Activated naive CD8-positive, alpha-beta T cell treated with anti-CD3 and anti-CD28 coated beads, Interleukin-2, amount 50 U/mL, for 16 hours (primary cell): ENCODE measurements at places on chromosomes 6 and 20.
A peak's percentile ranks its signal among the peaks of the same experiment; 100 is the strongest.

GRCh38 chr20:8287340-8287739, 155.3 kb downstream of the PLCB1 start:
- no peak for DNase-seq

GRCh38 chr6:52877786-52878185, 31.7 kb downstream of the GSTA3 start:
- DNase-seq: no peak

GRCh38 chr6:16374461-16375200, 136.2 kb downstream of the GMPR start:
- no peak for DNase-seq

GRCh38 chr20:35768731-35769664, 2.8 kb upstream of the PHF20 start:
- no peak for DNase-seq

DNA sequence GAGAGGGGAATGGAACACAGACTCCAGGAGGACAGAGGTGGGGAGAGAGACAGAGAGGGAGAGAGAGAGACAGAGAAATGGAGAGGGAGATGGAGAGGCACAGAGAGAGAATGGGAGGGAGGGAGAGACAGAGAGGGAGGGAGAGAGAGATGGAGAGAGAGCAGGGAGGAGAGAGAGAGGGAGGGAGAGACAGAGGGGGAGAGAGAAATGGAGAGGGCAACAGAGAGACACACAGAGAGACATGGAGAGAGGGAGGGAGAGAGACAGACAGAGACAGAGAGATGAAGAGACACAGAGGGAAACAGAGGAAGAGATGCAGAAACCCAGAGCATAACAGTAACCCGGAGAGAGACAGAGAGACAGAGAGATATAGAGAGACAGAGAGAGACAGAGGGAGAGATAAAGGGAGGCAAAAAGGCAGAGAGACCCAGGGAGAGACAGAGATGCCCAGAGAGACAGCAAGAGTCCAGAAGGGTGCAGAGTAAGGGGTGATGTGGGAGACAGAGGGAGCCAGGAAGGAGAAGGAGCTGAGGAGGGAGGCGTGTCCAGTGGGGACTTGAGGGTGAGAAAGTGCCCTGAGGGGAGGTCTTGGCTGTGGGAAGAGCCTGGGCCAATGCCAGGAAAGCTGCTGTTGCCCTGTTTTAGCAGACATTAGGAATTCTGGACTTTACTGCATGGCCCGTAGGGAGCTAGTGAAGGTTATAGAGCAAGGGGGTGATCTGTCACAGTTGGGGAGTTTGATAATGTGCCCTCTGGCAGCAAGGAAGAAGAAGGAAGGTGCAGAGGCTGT, 78.3 kb downstream of the SRC start:
- DNase-seq: no peak

- DNase-seq: no peak
Measured at GRCh38 chr20:47500554-47500953, 1.1 kb upstream of the NCOA3 start.

DNA sequence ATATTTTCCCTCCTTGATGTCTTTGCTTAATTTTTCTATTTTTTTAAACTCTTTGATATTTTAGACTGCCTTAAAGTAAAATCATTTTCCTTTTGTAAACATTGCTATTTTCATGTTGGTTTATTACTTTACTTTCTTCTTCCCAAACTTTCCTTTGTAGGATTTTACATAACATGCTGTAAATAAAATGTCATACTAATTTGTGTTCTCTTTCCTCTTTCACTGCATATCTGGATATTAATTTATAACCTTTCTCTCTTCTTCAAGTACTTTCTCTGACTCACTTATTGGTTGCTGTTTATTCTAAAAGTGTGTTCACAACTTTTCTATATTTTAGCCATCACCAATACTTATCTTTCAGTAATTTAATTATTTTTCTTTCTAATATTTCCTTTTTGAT, 9.3 kb upstream of the POM121L2 start:
- DNase-seq: no peak

- DNase-seq: no peak
Measured at GRCh38 chr20:23412026-23412425, 9.3 kb downstream of the NAPB start.

GRCh38 chr6:142378138-142378875, 76.5 kb downstream of the ADGRG6 start:
- DNase-seq: no peak

- DNase-seq: no peak
Measured at GRCh38 chr6:56868687-56869086, 86.2 kb upstream of the BEND6 start.

- DNase-seq: no peak
Measured at GRCh38 chr6:31122791-31123706, 2.8 kb upstream of the CDSN start.

GRCh38 chr20:41169162-41169690, 31.9 kb downstream of the PLCG1 start:
- no peak for DNase-seq

- DNase-seq: peak; percentile 65
Measured at GRCh38 chr20:21505161-21505809, 8.6 kb downstream of the NKX2-2 start.

GRCh38 chr20:37590938-37591490, 63.3 kb upstream of the BLCAP start:
- DNase-seq: no peak

- DNase-seq: no peak
Measured at GRCh38 chr6:134657751-134658527, 292.0 kb downstream of the ALDH8A1 start.

- DNase-seq: no peak
Measured at GRCh38 chr6:124237911-124238310, 434.2 kb downstream of the NKAIN2 start.

DNA sequence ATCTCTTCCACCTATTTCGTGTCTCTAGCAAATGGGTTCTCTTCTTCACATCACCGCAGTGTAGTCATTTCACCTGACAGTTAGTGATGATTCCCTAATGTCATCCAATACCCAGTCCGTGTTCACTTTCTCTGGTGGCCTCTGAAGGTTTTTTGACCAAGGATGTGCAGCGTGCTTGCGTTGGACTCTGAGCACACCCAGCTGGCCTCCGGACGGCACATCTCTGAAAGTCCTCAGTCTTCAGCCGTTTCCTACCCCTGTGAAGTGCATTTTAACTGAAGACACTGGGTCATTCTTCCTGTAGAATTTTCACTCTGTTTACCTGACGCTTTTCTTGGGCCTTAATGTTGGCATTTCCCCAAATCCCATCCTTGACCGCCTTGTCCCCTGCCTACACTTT, 98.7 kb downstream of the ERMARD start:
- no peak for DNase-seq

GRCh38 chr6:133393891-133394290, 152.7 kb downstream of the EYA4 start:
- DNase-seq: no peak

- no peak for DNase-seq
Measured at GRCh38 chr6:33696548-33697518, 14.7 kb downstream of the UQCC2 start.

- no peak for DNase-seq
Measured at GRCh38 chr6:25279748-25280343, 672 bp downstream of the CARMIL1 start.

DNA sequence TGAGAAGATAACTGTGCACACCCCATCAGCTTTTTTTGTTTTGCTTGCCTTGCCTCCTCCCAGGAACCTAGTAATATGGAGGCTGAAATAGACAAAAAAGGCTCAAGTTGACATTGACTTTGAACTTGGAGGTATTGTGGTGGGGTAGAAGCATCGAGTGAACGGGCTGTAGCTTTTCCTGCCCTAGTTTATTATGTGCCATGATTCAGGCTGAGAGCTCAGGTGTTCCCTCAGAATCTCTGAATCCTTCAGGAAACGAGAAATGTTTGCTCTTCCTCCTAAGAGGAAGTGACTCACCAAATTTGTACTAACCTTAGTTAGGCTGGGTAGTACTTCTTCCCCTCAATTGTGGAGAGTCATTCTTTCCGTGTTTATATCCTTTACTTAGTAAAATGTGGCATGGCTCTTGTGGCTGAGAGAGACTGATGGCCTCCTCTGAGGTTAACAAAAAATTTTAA, 98.8 kb downstream of the SASH1 start:
- DNase-seq: no peak

GRCh38 chr6:170162011-170162774, 128.7 kb downstream of the DLL1 start:
- no peak for DNase-seq

GRCh38 chr6:13453771-13454251, 33.6 kb downstream of the GFOD1 start:
- DNase-seq: peak; percentile 11

- DNase-seq: no peak
Measured at GRCh38 chr6:115891750-115892149, 168.9 kb downstream of the FRK start.

- no peak for DNase-seq
Measured at GRCh38 chr6:22045261-22045912, 251.4 kb downstream of the PRL start.
